Tibial nerve (tissue), 4 donors: ENCODE measurements at places on chromosomes 1 and 21.
A peak's percentile ranks its signal among the peaks of the same experiment; 100 is the strongest.

DNA sequence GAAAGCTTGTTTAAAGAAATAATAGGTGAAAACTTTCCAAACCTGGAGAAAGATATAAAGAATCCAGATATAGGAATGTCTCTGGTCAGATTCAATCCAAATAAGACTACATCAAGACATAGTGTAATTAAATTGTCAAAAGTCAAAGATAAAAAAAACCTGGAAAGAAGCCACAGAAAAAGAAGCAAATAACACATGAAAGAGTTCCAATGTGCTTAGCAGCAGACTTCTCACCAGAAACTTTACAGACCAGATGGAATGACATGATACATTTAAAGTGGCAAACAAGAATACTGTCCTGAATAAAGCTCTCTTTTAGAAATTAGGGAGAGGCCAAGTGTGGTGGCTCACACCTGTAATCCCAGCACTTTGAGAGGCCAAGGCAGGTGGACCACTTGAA, 1039.9 kb downstream of the KCNT2 start:
- no peak for DNase-seq

GRCh38 chr1:184255560-184255959, 131.3 kb upstream of the C1orf21 start:
- no peak for DNase-seq

- no peak for DNase-seq
Observed at GRCh38 chr1:61269602-61270001, 187.2 kb downstream of the NFIA start.

- DNase-seq: no peak
Observed at GRCh38 chr1:177926201-177926600, 43.7 kb downstream of the SEC16B start.

DNA sequence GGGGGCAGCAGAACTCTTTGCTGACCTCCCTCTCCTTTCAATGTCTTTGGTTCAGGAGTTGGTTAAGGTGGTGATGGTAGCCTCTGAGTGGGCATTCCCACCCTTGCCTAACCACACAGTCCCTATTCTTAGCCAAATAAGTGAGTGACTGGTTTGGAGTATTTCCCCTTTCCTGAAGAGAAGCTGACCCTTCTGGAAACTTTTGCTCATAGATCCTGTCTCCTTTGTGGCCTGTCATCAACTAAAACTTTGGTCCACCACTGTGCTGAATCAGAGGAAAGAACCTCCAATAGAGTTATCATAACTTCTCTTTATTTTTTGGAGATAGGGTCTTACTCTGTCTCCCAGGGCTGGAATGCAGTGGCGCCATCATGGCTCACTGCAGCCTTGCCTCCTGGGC, 31.1 kb downstream of the C1orf21 start:
- no peak for DNase-seq

- peak; percentile 19 for DNase-seq
Observed at GRCh38 chr1:175073061-175073460, 5.4 kb downstream of the TNN start.

- DNase-seq: no peak
Observed at GRCh38 chr1:168091720-168092550, 44.8 kb downstream of the GPR161 start.
